ENCODE measurements at places on chromosomes 5 and 9. TPM values are rescaled to one million over a fixed set of nuclear protein-coding genes. Genes with fewer than 3 reads are reported as not detected.

DNA sequence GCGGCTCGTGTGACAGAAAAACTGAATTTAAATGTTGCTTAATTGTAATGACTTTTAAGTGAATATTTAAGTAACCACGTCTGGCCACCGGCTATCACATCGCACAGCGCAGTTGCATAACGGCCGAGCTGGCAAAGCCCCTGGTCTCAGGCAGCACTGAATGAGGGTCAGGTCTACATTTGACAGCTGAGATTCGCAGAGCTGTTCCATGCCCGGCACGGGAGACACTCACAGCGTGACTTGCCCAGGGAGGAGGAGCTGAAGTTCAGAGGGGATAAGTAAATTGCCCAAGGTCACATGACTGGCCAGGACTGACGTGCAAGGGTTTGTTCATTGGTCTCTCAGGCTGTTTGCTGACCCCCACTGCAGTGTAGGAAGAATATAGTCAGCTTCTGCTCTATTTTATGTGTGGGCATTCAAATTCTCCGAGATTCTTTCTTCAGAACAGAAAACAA is 17.4 kb upstream of the COL5A1 start:
- H3K27ac ChIP-seq = no peak overlapping the region
- no peaks in the 10 kb centered on the region for H3K36me3 ChIP-seq
- no peaks in the 10 kb centered on the region for H3K4me1 ChIP-seq
- no peak for DNase-seq

GRCh38 chr5:17991775-17992174 is 357.5 kb downstream of the TAF11L14 start:
- no peaks in the 10 kb centered on the region for H3K36me3 ChIP-seq
- H3K27ac ChIP-seq = no peak overlapping the region
- no peaks in the 10 kb centered on the region for H3K27me3 ChIP-seq

GRCh38 chr5:54862036-54862435 is 123.4 kb downstream of the ESM1 start:
- H3K27ac ChIP-seq = no peak overlapping the region
- no peaks in the 10 kb centered on the region for H3K36me3 ChIP-seq
- H3K27me3 ChIP-seq = peaks cover 5% of the 10 kb centered on the region
- no peak for DNase-seq

GRCh38 chr9:114050646-114051045 is 27.5 kb downstream of the AMBP start:
- H3K27me3 ChIP-seq = no peaks in the 10 kb centered on the region
- no peaks in the 10 kb centered on the region for H3K36me3 ChIP-seq
- no peak for DNase-seq
- no peak overlapping the region for H3K27ac ChIP-seq
- H3K4me3 ChIP-seq = no peak overlapping the region

Gene PCDHGC4
- not detected for total RNA-seq

GRCh38 chr5:135135530-135136226 is 101.7 kb upstream of the PITX1 start:
- H3K27me3 ChIP-seq = peaks cover 3% of the 10 kb centered on the region
- DNase-seq = no peak
- H3K36me3 ChIP-seq = no peaks in the 10 kb centered on the region
- no peak overlapping the region for H3K4me3 ChIP-seq
- H3K27ac ChIP-seq = no peak overlapping the region

GRCh38 chr5:58444805-58445204 is 15.1 kb downstream of the PLK2 start:
- no peak for DNase-seq
- H3K36me3 ChIP-seq = no peaks in the 10 kb centered on the region
- H3K27me3 ChIP-seq = peaks cover 5% of the 10 kb centered on the region
- H3K4me3 ChIP-seq = no peak overlapping the region
- H3K27ac ChIP-seq = no peak overlapping the region
